ENCODE measurements at places on chromosomes 7 and 10. TPM values are rescaled to one million over a fixed set of nuclear protein-coding genes. Genes with fewer than 3 reads are reported as not detected.

The ELFN1 gene
- 1.2 TPM for total RNA-seq

The SLC26A3 gene
- total RNA-seq = not detected

The PRRT4 gene
- not detected for total RNA-seq

The AKR1D1 gene
- total RNA-seq = not detected

The PPP1R17 gene
- total RNA-seq = not detected

The PNLIPRP3 gene
- total RNA-seq = not detected

The BTRC gene
- 9.0 TPM for total RNA-seq

The CYTH3 gene
- 8.0 TPM for total RNA-seq

The RAB19 gene
- 0.27 TPM for total RNA-seq

The NACAD gene
- total RNA-seq = 0.18 TPM

The NYAP1 gene
- 2.2 TPM for total RNA-seq

The SPACDR gene
- 1.3 TPM for total RNA-seq

The SLC18A3 gene
- under 0.01 TPM for total RNA-seq

The NRCAM gene
- 57.6 TPM for total RNA-seq
